NCI-H187 treated with DMSO at 0.1 percent for 48 hours (cell line): ENCODE measurements at places on chromosomes 13 and 19.
A peak's percentile ranks its signal among the peaks of the same experiment; 100 is the strongest.

DNA sequence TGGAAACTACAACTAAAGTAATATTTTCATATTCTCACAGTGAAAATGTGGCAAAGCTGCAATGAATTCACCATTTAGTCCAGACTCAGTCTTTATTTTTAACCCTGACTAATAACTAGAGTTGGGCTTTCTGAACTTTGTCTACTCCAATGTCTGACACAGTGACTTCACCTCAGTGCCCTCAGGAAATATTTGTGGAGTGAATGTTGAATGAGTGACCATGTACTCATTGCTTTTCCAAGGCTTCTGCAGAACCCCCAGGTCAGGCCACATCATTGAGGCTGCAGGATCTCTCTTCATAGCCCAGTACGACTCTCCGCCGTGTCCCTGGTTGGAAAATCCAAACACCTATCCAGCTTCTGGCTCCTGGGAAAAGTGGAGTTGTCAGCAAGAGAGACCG, 1.8 kb downstream of the ZNF175 start:
- DNase-seq = no peak

GRCh38 chr13:77351315-77351714, 24.4 kb upstream of the MYCBP2 start:
- no peak for DNase-seq

GRCh38 chr19:16142032-16142580, 1.4 kb upstream of the HSH2D start:
- DNase-seq = no peak

DNA sequence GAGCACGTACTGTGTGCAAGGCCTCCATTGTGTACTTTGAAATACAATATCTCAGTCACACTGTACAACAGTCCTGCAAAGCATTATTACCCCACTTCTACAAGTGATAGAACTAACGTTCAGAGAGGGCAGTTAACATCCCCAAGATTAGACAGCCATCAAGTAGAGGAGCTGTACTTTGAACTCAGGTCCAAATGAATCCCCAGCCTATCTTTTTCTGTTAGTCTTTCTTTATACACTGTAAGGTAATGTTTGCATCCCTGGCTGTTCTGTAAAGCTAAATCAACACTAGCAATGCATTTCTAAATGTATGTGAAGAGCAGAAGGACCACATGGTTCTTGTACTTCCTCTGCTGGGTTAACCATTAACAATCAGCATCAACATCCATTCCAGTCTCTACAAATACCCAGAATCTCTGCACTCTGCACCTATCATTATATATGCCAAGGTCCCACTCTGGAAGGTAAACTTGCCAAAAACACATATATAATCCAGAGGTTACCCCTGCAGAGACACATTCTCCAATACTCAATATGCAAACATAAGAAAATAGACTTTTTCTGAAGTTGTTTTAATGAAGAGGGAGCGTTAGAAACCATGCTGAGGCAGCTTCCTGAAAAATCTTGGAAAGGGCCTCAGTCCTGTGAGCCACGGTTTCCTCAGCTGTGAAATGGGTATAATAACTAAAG, 182.3 kb downstream of the MZT1 start:
- no peak for DNase-seq

DNA sequence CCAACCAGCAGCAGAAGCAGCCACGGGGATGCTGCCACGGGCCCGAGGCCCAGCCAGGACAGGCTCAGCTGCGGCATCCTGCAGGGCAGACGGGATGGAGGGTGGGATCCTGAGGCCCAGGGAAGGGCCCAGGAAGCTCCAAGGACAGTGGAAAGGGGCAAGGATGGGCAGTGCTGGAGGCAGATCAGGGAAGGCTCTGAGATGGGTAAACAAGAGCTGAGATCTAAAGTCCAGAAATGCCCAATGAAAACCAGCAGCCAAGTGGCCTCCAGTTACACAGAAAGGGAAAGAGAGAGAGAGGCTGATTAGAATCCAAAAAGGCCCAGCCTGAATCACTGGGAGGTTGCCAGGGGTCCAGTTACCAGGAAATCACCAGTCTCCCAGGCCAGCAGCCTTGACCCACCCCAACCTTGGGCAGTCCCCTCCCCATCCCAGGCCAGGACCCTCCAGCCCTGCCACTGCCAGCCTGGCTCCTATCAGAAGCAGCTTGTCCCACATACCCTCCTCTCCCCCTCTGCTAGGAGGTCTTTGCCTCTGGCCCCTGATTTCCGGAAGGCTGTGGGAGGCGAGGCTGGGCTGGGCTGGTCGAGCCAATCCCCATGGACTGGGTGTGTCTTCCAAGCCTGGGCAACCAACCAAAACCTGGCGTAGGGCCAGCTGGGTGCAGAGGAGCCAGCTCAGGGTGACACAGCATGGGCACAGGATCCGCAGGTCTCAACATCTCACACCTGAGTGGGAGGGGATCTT, at the start of gene CYP4F11:
CYP4F11 (minus strand) TSS at position 198 of the 747 bp plus-strand sequence; CDS start at position 77, 121 bp downstream.
- no peak for DNase-seq

DNA sequence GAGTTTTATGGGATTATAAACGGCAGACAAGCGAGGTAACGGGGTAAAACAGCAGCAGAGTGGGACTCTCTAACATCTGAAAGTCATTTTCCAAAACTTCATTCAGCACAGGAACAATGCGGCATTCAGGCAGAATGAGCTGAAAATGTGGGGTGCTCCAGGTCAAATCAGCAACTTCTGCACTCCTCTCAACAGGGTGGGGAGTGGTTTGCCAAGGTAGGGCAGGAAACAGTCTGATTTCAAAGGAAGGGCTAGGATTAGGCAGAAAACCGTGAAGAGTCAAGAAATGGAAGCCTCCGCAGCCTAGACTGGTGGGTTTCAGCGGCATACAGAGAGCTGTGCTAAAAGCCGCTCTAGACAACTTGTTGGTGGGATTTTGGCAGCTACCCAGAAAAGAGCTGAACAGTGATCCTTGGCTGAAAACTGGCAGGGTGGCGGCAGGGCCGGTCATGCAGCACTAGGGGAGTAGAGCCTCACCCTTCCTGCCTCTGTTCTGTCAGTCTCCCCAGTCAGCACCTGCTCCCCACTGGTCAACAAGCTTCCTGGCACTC, 154.2 kb upstream of the KLF12 start:
- DNase-seq = no peak

GRCh38 chr19:20999731-21000352, 20.6 kb upstream of the ZNF430 start:
- DNase-seq = peak; percentile 8

GRCh38 chr19:33054623-33055022, 10.1 kb downstream of the RHPN2 start:
- DNase-seq = no peak

DNA sequence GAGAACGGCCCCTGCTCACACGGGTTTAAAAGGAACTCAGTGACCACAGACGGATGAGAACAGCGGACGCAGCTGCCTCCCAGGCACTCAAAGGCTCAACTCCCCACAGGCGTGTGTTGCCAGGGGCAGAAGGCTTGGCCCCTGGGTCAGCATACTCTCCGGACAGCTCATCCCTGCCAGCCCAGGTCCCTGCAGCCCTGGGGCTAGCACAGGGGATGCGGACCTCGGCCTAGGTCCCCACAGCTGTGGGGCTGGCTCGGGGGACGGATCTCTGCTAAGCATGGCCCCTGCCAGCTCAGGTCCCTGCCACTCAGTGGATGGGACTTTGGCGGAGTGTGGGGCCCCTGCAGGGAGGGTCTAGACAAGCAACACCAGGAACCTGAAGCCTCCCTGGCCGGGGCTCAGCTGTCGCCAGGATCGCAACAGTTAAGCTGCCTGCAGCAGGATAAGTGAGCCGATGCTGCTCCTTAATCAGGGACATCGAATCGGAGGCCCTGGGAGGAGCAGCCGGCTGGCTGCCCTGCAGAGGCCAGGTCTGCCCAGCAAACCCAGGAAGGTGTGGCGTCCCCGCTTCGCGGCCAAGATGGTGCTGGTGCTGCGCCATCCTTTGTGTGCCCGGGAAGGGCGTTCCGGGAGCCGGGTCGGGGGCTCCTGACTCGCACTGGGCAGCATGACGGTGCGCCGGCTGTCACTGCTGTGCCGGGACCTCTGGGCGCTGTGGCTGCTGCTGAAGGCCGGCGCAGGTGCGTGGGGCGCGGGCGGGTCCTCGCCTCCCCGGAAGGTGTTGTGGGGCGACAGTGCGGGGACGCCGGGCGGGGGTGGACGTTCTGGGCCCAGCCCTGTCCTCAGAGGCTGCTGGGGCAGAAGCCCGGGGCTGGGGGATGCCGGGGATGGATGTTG, 32.5 kb downstream of the MCF2L start:
- peak; percentile 95 for DNase-seq

DNA sequence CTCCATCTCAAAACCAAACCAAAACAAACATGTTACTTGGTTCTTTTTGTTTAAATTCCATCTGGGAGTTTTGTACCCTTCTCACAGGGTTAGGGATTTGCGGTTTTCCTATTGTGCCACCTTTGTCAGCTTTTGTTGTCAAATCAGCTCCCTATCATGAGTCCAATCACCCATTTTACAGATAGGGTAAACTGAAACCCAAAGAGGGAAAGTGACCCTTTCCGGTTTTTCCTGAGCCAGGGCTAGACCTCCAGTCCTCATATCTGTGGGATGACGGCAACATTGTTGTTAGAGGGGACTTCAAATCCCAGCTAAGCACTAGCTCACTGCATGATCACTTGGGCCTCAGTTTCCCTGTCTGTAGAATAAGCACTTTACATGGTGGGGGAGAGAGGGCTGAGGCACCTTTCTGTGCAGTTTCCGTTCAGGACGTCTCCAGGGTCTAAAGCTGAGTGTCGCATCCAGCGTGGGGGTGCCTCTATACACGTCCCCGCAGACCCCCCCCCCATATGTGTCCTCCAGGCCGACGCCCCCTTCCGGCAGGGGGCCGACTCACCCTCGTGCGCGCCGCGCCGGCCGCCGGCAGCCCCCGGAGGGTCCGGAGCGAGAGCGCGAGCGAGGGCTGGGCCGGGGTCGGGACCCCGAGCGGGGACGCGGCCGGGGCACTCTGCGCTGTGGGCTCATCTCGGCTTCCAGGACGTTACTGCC, 3.9 kb downstream of the CCDC194 start:
- DNase-seq = no peak

- DNase-seq = no peak
These were observed 65.9 kb downstream of the DCT start for GRCh38 chr13:94413598-94413944.

DNA sequence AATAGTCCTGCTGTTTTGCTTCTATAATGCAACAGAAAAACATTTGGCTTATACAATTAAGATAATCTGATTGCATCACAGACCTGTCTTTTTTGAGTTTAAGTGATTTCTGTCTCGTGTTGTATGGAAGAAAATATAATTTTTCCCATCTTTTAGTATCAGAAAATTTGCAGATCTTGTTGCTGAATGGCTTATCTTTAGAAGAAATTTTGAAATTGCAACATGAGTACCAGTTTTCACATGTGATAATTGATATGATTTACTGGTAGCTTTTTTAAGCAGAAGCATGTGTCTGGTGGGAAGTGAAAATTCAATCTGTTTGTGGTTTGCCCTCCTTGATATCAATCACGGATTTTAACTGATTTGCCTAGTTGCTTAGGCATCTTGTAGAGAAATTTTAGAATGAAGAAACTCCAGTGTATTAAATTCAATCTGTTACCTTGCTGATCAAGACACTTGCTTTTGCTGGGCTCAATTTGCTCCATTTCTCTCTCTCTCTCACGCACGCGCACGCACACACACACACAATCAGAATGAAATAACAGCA, 89.8 kb upstream of the MYCBP2 start:
- DNase-seq = no peak

DNA sequence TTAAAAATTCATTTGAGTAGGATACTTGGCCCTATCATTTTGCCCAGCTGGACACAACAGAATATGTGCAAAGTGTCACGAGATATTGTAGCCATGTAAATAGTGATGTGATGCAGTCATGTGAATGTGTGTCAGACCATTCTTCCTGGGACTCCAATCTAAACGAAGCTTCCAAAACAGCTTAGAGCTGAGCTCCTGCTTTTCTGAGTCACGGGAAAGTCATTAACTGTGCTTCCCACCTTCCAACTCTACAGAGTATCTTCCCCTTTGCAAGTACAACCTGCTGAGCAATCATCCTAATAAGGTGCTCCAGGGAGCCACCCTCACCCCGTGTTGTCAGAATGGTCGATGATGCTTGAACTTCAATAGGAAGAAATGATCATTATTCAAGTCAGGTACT, 294.7 kb downstream of the MYO16 start:
- DNase-seq = no peak

GRCh38 chr13:109858319-109858718, 71.9 kb upstream of the IRS2 start:
- no peak for DNase-seq

DNA sequence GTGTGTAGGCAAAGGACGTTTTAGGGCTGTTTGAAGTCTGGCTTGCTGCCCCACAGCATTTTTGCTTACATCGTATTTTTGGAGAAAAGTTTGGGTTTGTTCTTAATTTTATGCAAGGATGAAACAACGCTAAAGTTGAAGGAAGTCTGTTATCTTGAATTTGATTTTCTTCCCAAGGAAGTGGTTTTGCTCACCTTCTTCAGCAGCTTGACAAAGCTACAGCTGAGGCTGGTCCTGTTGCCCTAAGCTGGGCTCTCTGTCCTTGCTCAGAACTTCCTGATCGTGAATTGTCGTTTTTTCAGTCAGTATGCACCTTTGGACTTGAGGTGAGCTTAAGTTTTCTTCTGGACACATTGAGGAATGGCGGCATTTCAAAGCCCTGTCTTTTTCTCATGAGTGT, 62.1 kb upstream of the GSX1 start:
- no peak for DNase-seq

- no peak for DNase-seq
These were observed 7.6 kb downstream of the DOHH start for GRCh38 chr19:3492919-3493318.

DNA sequence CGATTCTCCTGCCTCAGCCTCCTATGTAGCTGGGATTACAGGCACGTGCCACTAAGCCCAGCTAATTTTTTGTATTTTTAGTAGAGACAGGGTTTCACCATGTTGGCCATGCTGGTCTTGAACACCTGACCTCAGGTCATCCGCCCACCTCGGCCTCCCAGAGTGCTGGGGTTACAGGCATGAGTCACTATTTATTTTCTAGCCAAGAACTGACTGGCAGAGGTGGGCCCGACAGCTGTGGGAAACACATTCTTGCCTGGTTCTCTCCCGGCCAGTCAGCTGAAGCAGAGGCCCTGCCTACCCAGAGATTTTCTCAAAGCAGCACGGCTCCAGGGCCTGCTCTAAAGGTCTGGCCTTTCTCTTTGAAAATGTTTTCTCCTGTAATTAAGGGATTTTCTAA, 108.0 kb downstream of the KCTD15 start:
- DNase-seq = no peak

DNA sequence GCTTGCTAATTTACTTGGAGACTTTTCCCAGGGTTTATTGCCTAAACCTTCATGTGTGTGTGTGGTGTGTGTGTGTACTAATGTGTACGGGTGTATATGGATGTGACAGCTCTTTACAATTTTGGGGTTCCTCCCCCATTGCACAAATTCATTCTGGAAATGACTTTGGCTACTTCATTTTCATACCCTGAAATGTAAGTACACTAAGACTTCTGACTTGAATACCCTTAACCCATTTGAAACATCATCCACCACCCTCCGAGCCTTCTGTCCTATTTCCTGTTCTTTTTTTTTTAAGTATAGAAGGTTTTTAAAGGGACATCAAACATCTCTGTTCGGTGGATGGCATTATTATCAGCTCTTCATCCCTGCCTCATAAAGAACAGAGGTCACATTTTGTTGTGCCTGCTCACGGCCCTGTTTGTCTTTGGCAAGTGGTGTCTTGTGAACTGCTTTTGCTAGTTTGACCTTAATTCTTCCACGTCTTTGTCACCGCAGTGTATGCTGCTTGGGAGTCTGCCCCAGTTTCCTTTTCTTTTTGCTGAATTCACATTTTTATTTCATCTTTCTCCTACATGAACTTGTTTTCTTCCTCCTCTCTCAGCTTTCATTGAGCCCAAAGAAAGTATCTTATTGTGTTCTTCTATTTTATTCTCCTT, 228.3 kb downstream of the FOXO1 start:
- DNase-seq = no peak
